NCI-H524 (cell line): ENCODE measurements at places on chromosomes 16 and 17.

- DNase-seq: no peak
These were observed 732 bp downstream of the TNRC6A start for GRCh38 chr16:24729951-24730815.

GRCh38 chr17:7837408-7838088 lies 3.5 kb downstream of the KDM6B start:
- no peak for DNase-seq

- peak; percentile 21 for DNase-seq
These were observed 80.8 kb upstream of the CRHR1 start for GRCh38 chr17:45703348-45703747.

- peak; percentile 36 for DNase-seq
These were observed 834 bp upstream of the TXNDC11 start for GRCh38 chr16:11743308-11744074.

GRCh38 chr16:69346683-69347082 lies 4.9 kb downstream of the TMED6 start:
- DNase-seq: no peak

DNA sequence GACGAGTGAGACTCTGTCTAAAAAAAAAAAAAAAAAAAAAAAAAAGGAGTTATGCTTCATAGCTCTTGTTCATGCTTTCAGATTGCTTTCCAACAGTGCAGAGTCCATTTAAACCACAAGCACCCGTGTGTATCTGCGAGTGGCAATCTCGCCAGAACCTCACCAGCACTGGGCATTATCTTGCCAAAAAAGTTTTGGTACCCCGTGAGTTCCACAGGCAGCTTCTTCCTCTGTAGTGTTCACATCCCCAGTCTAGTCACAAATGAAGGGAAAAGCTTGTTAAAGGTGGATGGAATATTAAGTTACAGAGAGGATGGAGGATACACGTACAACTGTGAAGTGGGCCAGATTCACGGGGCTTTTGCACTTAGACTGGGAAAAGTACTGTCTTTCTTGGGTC lies 33.5 kb downstream of the WSB1 start:
- no peak for DNase-seq

GRCh38 chr17:181245-182049 lies at the start of gene DOC2B:
Gene DOC2B, minus strand, starts transcription at chr17:181650. Its CDS starts 171 bp downstream, at chr17:181479.
- no peak for DNase-seq

- DNase-seq: no peak
These were observed 21.0 kb downstream of the PRCD start for GRCh38 chr17:76560877-76561221.

DNA sequence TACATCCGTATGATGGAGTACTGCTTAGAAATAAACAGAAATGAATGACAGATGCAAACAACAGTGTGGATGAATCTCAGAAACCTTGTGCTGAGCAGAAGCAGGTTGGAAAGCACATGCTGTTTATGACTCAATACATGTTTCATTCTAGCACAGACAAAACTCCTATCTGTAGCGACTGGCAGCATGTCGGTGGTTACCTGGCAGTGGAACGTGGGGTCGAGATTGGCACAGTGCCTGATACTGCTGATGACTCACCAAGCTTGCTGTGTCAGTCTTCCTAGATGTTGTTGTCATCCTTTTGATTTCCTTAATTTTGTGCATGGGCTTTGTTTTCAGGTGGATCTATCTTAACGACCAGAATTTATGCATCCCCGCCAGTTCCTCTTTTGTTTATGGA lies 62.1 kb downstream of the GAN start:
- DNase-seq: no peak

GRCh38 chr16:75589306-75589705 lies 23.1 kb downstream of the GABARAPL2 start:
- DNase-seq: no peak

- DNase-seq: no peak
These were observed 5.6 kb downstream of the P2RX1 start for GRCh38 chr17:3910420-3911270.

DNA sequence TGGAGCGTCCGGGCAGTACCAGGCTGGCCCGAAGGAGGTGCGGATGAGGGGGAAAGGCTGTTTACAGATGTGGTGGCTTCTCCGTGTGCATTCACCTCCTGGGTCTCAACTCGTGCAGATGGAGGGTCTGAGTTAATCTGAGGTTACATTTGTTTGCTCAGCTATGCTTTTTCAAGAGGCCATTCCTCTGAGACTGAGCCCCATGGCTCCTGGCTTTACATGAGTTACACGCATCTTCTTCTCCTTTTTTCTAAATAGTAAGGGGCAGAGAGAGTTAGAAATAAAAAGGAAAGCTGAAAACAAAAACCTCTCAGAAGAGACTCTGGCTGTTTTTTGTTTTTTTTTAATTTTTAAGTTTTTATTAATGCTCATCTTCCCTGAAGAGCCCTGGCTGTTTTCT lies 29.0 kb downstream of the IRF8 start:
- no peak for DNase-seq

GRCh38 chr17:10380631-10381408 lies 8.0 kb upstream of the MYH13 start:
- DNase-seq: no peak

DNA sequence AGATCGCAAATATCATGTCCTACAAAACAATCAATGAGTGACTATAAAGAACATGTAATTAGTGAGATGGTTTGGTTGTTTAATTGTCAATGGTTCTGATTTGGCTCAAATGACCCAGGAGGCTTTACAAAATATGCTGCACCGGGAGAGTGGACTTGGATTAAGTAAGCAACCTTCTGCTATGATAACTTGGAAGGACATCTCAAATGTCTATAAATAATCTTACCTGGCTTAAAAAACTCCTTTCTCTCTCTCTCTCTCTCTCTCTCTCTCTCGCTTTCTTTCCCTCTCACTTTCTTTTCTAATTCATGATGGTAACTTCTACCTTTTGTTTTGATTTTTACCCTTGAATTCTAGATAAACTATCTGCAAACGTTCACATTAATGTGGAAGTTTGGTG lies 14.2 kb downstream of the KCNJ2 start:
- DNase-seq: no peak

GRCh38 chr17:65055708-65056638 lies 567 bp downstream of the GNA13 start:
- DNase-seq: peak; percentile 67
